ENCODE measurements at places on chromosomes 11 and 22. TPM values are rescaled to one million over a fixed set of nuclear protein-coding genes. Genes with fewer than 3 reads are reported as not detected.

The CRYBB1 gene
- not detected for total RNA-seq

The CLMP gene
- total RNA-seq, result 4.0 TPM

- no peak overlapping the region for H3K27ac ChIP-seq
- H3K4me1 ChIP-seq, result peaks cover 2% of the 10 kb centered on the region
- peaks cover 23% of the 10 kb centered on the region for H3K36me3 ChIP-seq
- H3K4me3 ChIP-seq, result no peak overlapping the region
- DNase-seq, result no peak
Observed at GRCh38 chr11:36115378-36115801, 171.5 kb downstream of the LDLRAD3 start.

DNA sequence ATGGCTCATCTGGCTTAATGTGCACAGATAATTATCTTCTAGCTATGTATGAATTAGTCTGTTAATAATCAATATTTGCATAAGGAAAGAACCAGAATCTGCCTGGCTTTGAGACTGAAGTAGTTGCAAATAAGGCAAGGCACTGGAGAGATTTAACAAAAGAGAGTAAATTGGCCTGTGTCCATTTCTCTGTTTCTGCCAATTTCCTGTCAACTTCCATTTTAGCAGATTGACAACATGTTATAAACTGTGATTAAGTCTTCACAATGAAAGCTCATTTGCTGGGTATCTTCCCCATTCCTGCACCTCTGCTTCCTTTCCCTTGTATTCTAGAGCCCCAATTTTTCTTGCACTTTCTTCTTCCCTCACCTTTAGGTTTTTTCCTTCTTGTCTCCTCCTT, 5.3 kb upstream of the TMEM123 start:
- H3K27ac ChIP-seq, result no peak overlapping the region
- no peak overlapping the region for H3K4me3 ChIP-seq
- peaks cover 6% of the 10 kb centered on the region for H3K27me3 ChIP-seq

DNA sequence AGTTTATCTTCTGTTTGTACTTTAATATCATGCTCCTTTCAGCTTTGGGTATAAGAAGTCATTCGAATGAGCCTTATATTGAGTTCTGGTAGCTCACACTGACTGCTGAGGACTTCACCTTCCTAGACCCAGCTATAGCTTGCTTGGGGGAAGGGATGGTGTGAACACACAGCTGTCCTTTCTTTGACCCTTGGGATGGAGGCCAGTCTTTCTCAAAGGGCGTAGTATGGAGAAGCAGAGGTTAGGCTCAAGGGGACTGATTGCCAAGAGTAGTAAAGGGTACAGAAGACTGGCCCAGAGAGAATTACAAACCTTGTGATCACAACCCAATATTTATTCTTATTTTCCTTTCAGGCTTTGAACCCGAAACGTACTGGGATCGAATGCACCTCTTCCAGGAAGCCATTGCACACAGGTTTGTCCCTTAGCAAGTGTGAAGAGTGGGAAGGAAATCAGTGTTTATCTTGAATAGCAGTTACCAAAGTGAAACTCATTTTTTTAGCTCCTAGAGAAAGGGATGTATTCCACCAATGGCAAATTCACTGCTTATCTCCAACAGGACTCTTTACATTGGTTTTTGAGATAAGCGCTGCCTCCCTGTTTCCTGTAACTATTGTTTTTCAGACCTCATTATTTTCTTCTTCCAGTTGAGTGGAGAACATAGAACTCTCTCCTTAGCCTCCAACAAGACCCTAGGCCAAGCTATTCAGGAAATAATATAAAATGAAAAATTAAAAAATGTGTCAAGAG, 42.8 kb upstream of the YWHAH start:
- peaks cover 8% of the 10 kb centered on the region for H3K4me1 ChIP-seq
- H3K36me3 ChIP-seq, result peaks cover 15% of the 10 kb centered on the region
- no peak for DNase-seq
- peak overlapping the region; percentile 87 for H3K27ac ChIP-seq
- H3K4me3 ChIP-seq, result no peak overlapping the region

GRCh38 chr11:40397141-40397540, 1062.3 kb downstream of the LRRC4C start:
- H3K27ac ChIP-seq, result no peak overlapping the region
- peaks cover 4% of the 10 kb centered on the region for H3K4me1 ChIP-seq
- no peaks in the 10 kb centered on the region for H3K27me3 ChIP-seq
- no peak for DNase-seq

- no peak overlapping the region for H3K27ac ChIP-seq
- no peak for DNase-seq
- peaks cover 7% of the 10 kb centered on the region for H3K27me3 ChIP-seq
- no peaks in the 10 kb centered on the region for H3K36me3 ChIP-seq
- H3K4me1 ChIP-seq, result peaks cover 1% of the 10 kb centered on the region
- no peak overlapping the region for H3K4me3 ChIP-seq
Observed at GRCh38 chr11:118046051-118046963, 30.6 kb upstream of the TMPRSS4 start.

- H3K27me3 ChIP-seq, result peaks cover 7% of the 10 kb centered on the region
- peaks cover 6% of the 10 kb centered on the region for H3K4me1 ChIP-seq
- H3K36me3 ChIP-seq, result peaks cover 2% of the 10 kb centered on the region
- H3K27ac ChIP-seq, result peak overlapping the region; percentile 20
Observed at GRCh38 chr22:49966774-49967705, 6.5 kb downstream of the PIM3 start.

Data from progenitor cell of endocrine pancreas (in vitro differentiated cells).